ENCODE measurements at places on chromosomes 3 and 15.

DNA sequence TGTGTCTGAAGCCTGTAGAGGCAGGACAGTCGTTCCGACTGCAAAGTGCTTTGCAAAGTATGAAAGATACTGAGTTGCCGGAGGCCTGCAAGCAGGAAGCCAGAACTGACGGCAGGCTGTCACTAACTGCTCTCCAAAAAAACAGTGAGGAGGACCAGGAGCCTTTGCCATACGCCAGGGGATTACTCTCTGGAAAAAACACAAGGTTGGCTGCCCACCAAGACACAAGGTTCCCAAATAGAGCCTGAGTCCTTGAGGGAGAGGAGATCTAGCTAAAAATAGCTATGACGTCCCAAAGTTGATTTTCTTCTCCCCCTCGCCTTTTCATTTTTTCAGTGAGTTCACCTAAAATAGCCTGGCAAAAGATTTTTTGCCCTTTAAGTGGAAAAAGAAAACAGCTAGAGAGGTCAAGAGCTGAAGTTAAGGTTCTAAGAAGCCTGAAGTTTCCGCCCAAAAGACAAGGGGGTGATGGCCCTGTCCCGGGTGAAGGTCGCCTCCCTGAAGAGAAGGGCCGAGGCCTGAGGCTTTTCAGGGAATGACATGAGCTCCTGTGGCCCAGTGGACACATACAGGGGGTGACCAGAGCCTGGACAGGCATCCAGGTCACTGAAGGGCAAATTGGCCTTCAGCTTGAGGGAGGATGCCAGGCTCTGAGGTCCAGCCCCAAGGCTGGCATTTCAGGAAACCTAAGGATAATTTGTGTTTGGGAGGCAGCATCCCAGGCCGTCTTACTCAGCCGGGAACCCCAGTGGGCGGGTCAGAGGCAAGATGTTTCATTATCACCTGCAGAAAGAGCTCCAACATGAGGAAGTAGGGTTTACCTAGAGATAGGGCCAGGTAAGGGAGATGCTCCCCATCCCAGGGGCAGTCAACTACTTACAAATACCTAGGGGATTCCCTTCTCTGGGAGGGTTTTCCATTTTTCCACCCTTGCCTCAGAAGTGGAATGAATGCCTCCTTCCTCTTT lies 44.9 kb upstream of the DGKG start:
- DNase-seq = peak; percentile 61

GRCh38 chr3:177062052-177062732 lies 135.1 kb downstream of the TBL1XR1 start:
- no peak for DNase-seq

- DNase-seq = no peak
Observed at GRCh38 chr15:86810329-86810728, 730.7 kb downstream of the AGBL1 start.

- no peak for DNase-seq
Observed at GRCh38 chr3:160009525-160009924, 20.9 kb downstream of the IL12A start.

GRCh38 chr3:192212335-192212734 lies 515.0 kb downstream of the FGF12 start:
- no peak for DNase-seq

- DNase-seq = no peak
Observed at GRCh38 chr3:158471639-158472294, 99.2 kb upstream of the MLF1 start.

GRCh38 chr15:60324706-60325438 lies 72.9 kb downstream of the ANXA2 start:
- DNase-seq = no peak

GRCh38 chr3:151156618-151157216 lies 46.3 kb downstream of the GPR171 start:
- no peak for DNase-seq

GRCh38 chr15:83890587-83890986 lies 236.7 kb downstream of the ADAMTSL3 start:
- DNase-seq = no peak

DNA sequence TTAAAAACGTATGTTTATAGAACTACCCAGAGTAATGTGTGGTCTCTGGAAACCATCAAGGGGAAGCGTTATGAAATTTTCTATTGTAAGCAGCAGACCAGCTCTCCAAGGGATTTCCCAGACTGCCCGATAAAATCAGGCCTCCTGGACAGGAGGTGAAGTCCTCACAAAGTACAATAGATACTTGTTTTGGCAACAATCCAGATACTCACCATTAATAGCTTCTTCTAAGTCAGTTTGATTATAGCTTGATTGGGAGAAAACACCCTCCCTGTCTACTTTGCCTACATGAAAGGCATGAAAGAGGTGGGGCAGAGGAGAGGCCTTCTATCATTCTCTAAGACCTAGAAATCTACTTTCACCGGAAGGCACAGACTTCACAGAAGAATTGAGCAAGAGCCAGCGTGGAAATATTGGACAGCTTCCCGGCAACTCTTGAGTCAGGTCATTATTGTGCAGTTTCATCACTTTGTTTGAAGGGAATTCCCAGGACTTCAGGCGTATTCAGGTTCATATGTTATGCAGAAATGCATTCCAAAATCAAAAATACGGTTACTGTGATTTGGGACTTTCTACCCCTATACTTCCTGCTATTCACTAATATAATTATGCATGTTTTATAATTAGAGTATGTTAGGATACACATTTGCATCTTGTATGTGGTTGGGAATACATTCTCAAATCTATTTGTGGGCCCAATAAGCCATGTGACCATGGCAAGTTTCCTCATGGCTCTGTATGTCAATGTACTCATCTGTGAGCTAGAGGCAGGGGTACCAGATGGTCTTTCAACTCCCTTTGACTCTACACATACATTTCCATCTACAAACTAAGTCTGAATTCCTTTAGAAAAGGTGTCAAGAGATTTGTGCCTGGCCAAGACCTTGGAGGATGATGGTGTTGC lies 103.5 kb downstream of the CD47 start:
- DNase-seq = peak; percentile 92

DNA sequence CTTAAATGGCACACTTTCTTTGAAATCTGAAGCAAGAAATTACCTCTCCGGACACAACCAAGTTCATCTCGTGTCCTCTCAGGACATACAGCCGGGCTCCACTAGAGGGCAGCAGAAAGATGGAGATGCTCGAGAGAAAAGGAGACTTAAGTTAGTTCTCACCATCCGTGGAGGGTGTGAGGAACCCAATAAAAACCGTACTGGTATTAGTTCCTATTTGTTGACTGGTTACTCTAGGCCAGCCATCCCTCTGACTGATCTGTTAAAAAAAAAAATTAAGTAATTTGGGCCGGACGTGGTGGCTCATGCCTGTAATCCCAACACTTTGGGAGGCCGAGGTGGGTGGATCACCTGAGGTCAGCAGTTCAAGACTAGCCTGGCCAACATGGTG lies 7.9 kb upstream of the CYP11A1 start:
- peak; percentile 85 for DNase-seq

- no peak for DNase-seq
Observed at GRCh38 chr15:75307778-75308390, 25.2 kb downstream of the GOLGA6D start.

- DNase-seq = no peak
Observed at GRCh38 chr3:50817756-50818529, 143.2 kb downstream of the DOCK3 start.

- no peak for DNase-seq
Observed at GRCh38 chr3:186901135-186901734, 29.1 kb upstream of the ST6GAL1 start.

DNA sequence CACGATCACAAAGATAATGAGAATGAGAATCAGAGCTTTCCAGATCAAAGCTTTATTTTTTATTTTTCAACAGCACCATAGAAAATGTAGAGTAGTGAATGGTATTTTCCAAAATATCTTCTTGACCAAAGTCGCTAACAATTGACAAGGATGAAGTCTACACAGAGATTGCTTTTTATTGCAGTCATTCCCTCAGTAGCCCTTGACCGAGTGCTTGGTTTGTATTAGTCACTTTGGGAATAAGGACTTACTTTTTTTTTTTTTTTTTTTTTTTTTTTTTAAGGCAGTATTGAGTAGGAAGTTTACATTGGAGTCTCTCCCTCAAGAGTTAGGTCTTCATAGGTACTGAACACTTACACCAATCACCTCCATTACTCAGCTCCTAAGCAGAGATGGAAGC lies 39.8 kb downstream of the THRB start:
- no peak for DNase-seq

GRCh38 chr3:37082317-37082716 lies 89.0 kb downstream of the MLH1 start:
- no peak for DNase-seq

DNA sequence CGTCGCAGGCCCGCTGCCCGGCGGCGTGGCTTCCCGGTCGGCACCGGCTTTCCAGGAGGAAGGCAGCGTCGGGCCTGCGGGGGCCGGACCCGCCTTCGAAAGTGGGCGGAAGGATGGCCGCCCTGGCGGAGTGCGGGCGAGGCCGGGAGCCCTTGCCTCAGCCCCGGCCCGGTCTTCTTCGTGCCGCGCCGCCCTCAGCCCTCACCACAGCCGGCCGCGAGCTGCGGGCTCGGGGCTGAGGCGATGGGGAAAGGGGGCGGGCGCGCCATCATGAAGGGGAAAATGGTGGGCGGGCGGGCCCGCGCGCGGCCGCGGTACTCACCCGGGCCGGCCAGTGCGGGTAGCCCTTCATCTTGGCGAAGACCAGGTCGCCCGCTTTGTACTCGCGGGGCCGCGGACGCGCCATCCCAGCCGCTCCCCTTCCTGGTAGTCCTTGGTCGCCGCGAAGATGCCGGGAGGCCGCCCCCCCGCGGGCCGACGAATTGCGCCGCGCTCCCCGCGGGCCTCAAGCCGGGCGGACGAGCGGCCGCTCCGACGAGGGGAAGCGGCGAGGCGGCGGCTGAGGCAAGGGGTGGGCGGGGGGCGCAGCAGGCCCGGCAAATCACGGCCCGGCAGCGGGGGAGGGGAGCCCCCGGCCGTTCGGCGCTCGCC lies 489 bp downstream of the HDGFL3 start:
- no peak for DNase-seq

DNA sequence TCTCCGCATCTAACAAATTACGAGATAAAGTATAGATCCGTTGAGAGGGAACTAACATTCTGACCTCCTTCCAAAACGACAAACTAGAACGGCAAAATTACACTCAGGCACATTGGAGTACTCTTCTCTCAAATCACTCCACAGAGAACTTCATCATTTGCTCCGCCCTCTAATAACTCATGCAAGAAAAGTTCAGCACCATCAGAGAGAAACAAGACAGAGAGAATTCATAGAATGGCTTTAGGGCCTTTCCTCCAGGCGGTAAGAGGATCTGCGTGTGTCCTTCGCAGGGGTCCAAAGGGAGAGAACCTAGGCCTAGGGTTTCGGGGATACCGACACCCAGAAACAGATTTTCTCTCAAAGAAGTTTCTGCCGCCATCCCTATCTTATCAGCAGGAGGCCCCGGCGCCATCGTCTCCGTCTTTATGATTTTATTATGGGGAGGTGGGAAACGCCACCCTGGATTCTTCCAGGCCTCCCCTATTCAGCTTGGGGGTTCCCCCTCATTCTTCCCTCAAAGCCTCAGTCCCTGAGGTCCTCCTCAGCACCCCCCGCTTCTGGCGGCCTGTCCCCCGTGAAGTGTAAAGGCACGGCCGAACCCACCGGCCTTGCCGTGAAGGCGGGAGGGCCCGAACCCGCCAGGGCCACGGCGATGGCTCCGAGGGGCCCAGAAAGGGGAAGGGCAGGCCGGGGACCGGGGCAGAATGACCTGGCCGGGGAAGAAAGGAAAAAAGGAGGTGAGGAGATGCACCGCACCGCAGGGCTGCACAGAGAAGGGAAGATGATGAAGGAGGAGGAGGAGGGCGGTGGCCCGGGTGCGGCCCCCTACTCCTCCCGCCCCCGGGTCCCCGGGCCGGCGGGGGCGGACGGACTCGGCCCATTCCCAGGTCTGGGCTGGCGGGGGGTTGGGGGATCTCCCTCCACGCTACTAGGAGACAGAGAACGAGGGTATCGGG lies 768 bp downstream of the UBXN7 start:
- DNase-seq = no peak

- no peak for DNase-seq
Observed at GRCh38 chr3:150747886-150748683, 14.9 kb downstream of the SIAH2 start.

- DNase-seq = no peak
Observed at GRCh38 chr15:63820210-63820609, 13.5 kb downstream of the HERC1 start.

GRCh38 chr3:124292329-124292728 lies 300.4 kb upstream of the ROPN1 start:
- DNase-seq = no peak

- DNase-seq = no peak
Observed at GRCh38 chr3:115552007-115552406, 71.3 kb upstream of the GAP43 start.

- DNase-seq = no peak
Observed at GRCh38 chr3:184796954-184797353, 15.0 kb upstream of the VPS8 start.

DNA sequence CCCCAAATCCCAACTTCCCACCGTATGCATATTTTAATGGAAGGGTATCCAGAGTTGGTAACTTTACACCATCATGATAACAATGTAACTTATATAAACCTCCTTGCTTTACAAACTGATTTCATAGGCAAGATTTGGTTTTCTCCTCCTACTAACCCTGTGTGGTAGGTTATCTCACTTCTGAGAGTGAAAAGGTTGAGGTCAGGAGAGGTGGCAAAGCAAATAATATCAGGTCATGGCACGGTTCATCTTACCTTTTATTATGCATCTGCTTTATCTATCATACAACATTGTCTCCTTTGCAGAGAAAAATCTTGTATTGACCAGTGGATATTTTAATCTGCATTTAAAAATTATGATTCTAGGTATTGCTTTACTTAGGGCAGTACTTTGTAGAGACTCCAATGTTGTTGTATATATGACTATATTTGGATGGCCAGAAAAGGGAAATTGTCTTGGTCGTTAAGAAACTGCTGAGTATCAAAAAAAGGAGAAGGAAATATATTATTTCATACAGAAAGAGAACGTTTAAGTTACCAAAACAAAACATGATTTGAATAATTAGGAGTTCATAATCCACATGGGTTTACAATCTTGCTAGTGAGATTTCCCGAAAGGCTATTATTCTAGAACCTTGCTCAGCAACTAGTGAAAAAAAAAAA lies 30.4 kb downstream of the NFKBIZ start:
- DNase-seq = no peak

DNA sequence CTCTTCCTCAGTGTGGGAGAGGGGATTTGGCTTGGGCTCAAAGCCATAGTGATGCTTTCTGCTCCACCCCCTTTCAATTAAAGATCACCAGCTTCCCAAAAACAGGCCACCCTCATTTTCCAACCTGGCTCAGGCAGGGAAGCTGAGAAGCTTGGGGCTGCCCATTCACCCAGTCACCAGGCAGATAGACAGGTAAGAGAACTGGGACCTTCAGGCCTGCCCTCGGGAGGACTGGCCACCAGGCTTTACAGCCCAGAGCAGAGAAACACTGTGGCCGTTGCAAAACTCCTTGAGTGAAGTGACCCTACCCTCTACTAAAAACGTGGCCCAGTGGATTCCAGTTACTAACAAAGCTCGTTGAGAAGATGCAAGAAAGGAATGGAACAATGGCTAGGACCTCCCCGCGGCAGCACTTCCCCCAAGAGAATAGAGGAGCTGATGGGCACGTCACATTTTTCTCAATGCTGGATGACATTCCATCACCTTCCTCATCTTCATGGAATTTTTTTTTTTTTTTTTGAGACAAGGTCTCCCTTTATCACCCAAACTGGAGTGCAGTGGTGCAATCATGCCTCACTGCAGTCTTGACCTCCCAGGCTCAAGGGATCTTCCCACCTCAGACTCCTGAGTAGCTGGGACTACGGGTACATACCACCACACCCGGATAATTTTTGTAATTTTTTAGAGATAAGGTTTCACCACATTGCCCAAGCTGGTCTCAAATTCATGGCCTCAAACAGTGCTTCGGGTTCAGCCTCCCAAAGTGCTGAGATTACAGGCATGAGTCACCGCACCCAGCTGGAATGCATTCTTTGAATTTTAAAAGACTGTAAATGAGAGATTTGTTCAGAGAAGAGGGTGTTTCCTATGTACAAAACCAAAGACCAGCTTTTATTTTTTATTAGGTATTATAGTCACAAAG lies 37.9 kb downstream of the LIPC start:
- no peak for DNase-seq
